Body of pancreas (tissue), 4 donors: ENCODE measurements at places on chromosomes 5 and 9.

GRCh38 chr5:139458580-139459407 is 3.7 kb downstream of the ECSCR start:
- peak; percentile 20 for DNase-seq

DNA sequence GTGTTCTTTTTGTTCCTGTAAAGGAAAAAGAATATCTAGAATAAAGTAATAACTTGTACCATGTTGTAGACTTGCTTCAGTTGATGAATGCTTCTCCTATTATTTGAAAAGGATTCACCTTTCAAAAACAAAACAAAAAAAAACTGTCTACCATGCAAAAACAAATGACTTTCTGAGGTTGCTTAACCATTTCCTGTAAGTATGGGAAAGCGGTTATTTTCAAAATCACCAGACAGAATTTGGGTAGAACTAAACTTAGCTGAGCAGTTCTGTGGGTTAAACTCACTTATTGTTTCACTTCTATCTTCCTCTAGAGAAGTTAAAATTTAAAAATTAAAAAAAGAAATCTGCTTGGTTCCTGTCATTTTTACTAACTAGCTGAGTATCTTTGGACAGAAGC is 25.2 kb downstream of the LNPEP start:
- DNase-seq, result no peak

DNA sequence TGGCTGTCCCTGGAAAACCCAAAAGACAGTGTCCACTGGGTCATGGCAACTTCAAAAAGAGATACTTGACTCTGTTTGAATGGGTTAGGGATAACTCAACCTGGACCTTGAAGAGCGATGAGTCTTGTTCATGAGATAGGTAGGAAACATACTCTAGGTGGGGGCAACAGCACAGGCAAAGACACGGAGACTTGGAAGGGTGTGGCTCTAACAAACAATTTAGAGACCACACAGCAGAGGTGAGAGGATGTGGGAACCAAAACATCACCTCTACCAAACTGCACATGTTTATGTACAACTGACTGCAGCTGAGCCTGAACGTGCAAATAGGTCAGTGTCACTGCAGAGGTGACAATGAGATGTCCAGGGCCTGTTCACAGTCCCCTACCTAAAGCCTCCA is 247.7 kb upstream of the ADRA1B start:
- DNase-seq, result no peak

DNA sequence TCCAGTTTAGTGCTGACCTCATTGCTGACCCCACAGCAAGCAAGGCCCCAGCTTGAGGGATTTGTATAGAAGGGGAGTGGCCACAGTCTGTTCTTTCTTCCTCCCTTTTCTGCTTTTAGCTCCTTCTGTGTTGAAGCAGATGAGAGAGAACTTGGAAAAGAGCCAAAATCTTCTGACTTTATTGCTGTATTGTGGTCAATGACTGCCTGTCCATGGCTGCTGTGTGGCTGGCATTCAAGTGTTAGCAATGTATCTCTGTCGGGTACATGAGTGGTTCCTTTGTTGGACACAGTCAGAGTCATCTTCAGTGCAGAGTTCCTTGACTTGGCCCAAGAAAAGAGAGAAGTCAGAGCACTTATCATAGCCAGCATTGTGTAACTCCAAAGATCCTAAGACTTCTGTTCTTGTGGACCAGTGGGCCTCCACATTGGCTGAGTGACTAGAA is 154.1 kb downstream of the LRRC70 start:
- peak; percentile 34 for DNase-seq

GRCh38 chr5:73314395-73315257 is 134.0 kb downstream of the FOXD1 start:
- no peak for DNase-seq

DNA sequence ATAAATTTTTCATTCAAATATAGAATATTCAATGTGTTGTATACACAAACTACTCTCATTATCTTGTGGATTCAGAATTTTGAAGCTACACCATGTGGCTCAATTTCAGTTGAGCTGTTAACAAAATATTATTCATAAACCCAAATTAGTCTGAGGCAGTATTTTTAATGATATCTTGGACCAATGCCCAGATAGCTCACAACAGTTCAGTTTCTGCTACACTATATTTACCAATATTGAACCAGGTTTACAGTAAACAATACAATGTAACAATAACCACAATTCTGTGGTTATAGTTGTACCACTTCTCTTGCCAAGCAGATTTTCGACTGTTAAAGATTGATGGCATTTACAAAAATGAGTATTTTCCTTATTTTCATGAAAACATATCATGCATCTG is 99.9 kb downstream of the SSBP2 start:
- no peak for DNase-seq

GRCh38 chr9:3464033-3464638 is 61.7 kb downstream of the RFX3 start:
- no peak for DNase-seq

DNA sequence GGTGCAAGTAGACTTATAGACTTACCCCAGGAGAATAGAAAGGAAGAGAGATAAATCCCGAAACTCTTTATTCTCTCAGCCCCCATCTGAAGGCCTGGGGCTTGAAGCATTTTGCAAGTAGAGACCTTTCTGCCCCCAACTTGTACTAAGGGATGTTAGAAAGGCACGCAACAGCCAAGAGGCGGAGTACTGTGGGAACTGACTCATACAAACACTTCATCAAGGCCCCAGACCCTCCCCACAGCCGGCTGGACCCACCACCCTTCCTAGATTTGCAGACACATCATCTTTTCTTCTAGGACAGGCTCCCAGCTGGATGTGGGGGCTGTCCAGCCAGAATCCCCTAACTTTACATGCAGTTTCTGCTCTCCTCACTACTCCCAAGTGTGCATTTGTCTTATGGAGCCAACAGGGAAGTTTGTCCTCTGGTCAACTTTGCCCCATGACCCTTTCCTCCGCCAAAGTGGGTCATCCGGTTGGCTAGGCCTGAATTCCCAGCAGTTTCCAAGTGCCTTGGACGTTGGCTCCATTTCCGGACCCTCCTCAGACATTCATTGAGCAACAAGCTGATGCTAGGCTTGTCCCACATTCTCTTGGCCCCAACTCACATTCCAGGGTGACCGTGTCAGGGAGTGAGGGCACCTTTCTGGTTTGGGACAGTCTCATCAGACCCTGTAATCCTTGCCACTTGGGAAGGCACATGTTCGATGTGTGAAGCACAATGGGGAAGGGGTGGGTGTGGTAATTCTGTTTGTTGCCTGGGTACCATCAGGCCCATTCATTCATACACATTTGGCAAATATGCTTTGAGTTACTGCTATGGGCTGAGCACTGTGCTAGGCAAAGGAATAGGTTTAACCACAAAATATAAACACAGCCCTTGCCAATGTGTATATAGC is 64.6 kb downstream of the ABLIM3 start:
- DNase-seq, result peak; percentile 29

DNA sequence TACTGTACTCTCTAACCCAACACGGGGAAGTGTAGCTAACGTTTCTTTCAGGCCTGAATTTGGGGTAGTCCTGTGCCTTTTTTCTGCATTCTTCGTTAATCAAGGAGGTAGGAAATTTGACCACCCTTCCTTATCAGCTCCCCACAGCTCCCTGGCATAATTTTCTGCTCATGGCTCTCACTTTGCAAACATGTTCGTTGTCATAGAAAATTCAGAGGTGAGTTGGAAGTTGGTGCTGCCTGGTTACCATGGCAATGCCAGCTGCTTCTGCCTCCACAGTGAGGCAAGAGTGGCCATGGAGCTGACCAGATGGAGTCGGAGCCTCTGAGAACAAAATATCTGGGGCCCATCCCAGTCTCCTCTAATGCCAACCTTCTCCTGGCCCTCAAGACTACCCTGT is 116.6 kb upstream of the BOD1 start:
- DNase-seq, result no peak

- no peak for DNase-seq
These were observed 88.9 kb downstream of the CDK5RAP2 start for GRCh38 chr9:120490888-120491595.

DNA sequence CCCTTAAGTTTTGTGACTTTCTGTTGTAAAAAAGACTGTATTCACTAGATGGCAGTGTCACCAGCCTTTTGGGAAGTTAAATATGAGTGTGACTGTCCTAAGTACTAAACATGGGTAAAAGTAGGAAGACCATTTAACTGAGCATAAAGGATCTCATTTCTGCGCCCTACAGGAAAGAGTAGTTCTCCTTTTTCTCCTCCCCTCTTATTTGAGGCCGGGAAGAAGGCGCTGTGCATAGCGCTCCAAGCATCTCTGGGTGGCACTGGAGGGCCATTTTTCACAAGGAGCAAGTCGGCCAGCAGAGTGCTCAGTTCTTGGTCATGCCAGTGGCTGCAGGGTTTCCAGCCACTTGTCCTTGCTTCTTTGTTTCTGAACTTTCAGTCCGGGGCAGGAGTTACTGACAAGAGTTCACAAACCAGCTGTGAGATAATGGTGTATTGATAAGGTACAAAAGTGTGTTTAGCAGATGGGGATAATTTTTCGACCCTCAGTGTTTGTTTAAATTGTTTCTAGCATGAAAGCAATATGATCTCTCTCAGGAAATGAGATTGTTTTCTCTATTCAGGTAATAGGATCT is 227.6 kb upstream of the DMRT1 start:
- peak; percentile 79 for DNase-seq

DNA sequence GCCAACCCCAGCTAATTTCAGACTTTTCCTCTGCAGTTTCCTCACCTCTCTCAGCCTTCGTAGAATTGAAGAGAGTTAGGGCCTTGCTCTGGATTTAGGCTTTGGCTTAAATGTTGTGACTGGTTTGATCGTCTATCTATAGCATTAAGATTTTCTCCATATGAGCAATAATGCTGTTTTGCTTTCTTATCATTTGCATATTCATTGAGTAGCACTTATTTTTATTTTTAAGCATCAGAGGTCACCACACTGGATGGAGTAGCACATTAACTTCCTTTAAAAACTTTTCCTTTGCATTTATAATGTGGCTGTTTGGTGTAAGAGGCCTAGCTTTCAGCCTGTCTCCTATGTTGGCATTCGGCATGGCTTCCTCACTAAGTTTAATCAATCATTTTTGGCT is 12.6 kb upstream of the PCBD2 start:
- DNase-seq, result no peak

DNA sequence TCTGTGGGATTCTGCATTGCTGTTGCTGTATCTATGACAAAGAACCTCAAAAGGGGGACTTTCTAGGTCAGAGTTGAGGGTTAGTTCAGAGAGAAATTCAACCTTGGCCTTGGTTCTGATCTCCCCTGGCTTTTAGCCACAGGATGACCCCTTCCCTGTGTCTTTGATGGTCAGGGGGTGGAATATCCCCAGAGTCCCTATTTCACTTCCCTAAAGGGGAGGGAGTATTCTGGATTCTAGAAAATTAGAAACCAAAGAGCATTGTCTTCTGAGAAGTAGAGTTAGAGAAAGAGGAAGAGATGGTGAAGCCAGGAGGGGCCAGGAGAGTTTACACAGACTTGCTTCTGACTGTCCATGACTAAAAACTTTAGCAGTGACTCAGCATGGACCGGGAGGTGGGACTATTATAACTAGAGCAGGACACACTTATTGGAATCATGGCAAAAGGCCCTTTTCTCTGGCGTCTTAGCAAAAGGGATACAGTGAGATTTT is 56.2 kb upstream of the LPAR1 start:
- peak; percentile 56 for DNase-seq

GRCh38 chr9:136051453-136051836 is 43.6 kb downstream of the NACC2 start:
- DNase-seq, result peak; percentile 30
